ENCODE measurements at places on chromosomes 12 and 14. TPM values are rescaled to one million over a fixed set of nuclear protein-coding genes. Genes with fewer than 3 reads are reported as not detected.

The NYNRIN gene
- total RNA-seq, result 129 TPM

The TMEM19 gene
- 11.4 TPM for total RNA-seq

The NRIP2 gene
- 1.2 TPM for total RNA-seq

The NANOG gene
- not detected for total RNA-seq

The KRT7 gene
- 125 TPM for total RNA-seq

The INHBC gene
- not detected for total RNA-seq

The FZD10 gene
- total RNA-seq, result 17.7 TPM

GRCh38 chr12:79326222-79326621 lies 364.5 kb downstream of the PAWR start:
- no peak for DNase-seq
- no peak overlapping the region for H3K27ac ChIP-seq
- H3K4me1 ChIP-seq, result peaks cover 21% of the 10 kb centered on the region
- no peak overlapping the region for H3K4me3 ChIP-seq

- H3K36me3 ChIP-seq, result no peaks in the 10 kb centered on the region
- H3K4me1 ChIP-seq, result peaks cover 60% of the 10 kb centered on the region
- H3K27ac ChIP-seq, result peak overlapping the region; percentile 86
- no peaks in the 10 kb centered on the region for H3K27me3 ChIP-seq
- H3K4me3 ChIP-seq, result peak overlapping the region; percentile 53
Measured at GRCh38 chr14:91392623-91393303, 24.9 kb downstream of the CCDC88C start.

DNA sequence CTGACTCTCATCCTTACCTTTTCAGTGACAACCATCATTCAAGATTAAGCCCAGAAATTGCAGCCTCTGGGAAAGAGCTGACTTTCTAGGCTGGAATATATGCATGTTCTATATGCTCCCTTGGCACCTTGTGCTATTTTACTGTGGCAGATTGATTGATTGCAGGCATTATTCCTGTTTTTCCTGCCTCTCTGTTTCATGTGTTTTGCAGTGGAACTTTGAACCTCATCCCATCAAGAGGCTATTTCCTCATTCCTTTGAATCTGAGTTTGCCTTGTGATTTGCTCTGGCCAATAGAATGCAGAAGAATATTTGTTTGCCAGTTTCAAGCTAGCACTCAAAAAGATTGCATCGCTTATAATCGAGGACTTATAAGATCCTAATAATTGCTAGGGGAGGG lies 174.8 kb upstream of the DCN start:
- peak overlapping the region; percentile 50 for H3K27ac ChIP-seq
- no peaks in the 10 kb centered on the region for H3K27me3 ChIP-seq
- DNase-seq, result no peak
- no peaks in the 10 kb centered on the region for H3K36me3 ChIP-seq

DNA sequence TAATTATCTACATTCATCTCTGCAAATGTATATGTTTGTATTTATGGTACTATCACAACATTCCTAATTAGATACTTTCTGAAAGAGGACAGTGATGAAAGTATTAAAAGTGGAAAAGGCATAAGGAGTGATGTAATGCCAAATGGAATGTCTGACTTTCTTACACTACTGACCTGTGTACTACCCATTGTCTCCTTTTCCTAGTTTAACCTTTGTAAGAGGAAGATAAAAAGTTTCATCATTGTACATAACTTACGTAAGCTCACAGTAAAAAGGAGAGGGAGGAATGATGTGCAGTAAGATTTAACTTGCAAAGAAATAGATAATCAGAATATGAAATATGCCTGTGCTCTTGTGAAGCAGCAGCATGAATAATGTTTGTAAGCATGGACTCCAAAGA lies 55.9 kb downstream of the SOX5 start:
- DNase-seq, result no peak
- H3K4me1 ChIP-seq, result no peaks in the 10 kb centered on the region
- H3K4me3 ChIP-seq, result no peak overlapping the region
- H3K27me3 ChIP-seq, result no peaks in the 10 kb centered on the region

DNA sequence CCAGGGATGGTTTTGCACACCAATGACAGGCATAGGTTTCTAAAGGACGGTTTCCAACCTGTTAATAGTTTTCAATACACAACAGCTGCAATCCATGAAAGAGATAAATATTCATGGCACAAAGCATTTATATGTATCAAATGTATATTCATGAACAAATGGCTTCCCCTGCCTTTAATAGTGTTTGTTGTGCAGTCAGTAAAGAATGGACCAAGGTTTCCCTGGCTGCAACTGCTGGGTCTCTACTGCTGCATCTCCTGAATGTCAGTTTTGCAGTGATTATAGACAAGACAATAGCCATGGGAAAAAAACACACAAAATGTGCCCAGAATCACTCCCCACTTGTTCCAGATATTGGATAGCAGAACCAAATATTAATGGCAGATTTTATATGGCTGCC lies 284.1 kb downstream of the BTG1 start:
- DNase-seq, result no peak
- H3K27ac ChIP-seq, result no peak overlapping the region
- H3K4me1 ChIP-seq, result peaks cover 5% of the 10 kb centered on the region
- no peaks in the 10 kb centered on the region for H3K27me3 ChIP-seq

DNA sequence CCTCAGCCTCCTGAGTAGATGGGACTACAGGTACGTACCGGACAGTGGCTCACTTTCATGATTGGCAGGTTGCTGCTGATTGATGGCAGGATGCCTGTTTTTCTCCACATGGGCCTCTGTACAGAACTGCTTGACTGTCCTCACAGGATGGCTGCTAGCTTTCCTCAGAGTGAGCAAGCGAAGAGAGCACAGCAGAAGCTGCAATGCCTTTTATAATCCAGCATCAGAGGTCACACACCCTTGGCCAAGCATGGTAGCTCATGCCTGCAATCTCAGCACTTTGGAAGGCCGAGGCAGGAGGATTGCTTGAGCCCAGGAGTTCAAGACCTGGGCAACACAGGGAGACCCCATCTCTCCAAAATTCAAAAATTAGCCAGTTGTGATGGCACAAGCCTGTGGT lies 31.0 kb downstream of the ARF6 start:
- DNase-seq, result no peak
- no peak overlapping the region for H3K4me3 ChIP-seq
- H3K27me3 ChIP-seq, result no peaks in the 10 kb centered on the region
- no peaks in the 10 kb centered on the region for H3K4me1 ChIP-seq

- no peaks in the 10 kb centered on the region for H3K36me3 ChIP-seq
- no peaks in the 10 kb centered on the region for H3K27me3 ChIP-seq
- no peak overlapping the region for H3K4me3 ChIP-seq
- H3K27ac ChIP-seq, result no peak overlapping the region
Measured at GRCh38 chr14:82889701-82890100, 1356.0 kb upstream of the SEL1L start.

- H3K27ac ChIP-seq, result no peak overlapping the region
- no peak overlapping the region for H3K4me3 ChIP-seq
- DNase-seq, result no peak
- no peaks in the 10 kb centered on the region for H3K27me3 ChIP-seq
- no peaks in the 10 kb centered on the region for H3K36me3 ChIP-seq
- H3K4me1 ChIP-seq, result peaks cover 26% of the 10 kb centered on the region
Measured at GRCh38 chr12:47739979-47740378, 14.7 kb upstream of the ENDOU start.

- H3K4me3 ChIP-seq, result no peak overlapping the region
- H3K27ac ChIP-seq, result no peak overlapping the region
- no peaks in the 10 kb centered on the region for H3K27me3 ChIP-seq
- no peak for DNase-seq
Measured at GRCh38 chr12:39412210-39412609, 30.7 kb downstream of the KIF21A start.

DNA sequence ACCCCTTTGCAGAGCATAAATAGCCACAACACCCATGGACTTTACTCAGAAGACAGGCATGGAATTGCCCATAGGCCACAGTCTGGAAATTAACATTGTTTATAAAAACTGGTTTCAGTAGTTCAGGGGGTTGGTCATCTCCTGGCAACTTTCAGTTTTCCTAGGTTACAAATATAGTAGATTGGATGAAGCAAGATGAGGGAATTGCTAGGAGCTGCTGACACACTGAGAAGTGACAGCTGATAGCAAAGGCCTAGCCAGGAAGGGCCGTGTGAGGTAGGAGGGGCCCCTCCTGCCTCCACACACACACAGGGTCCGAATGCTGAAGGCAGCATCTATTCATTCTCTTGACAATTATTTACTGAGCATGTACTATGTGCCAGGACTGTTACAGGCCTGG lies 8.3 kb downstream of the GALNT16 start:
- H3K4me1 ChIP-seq, result no peaks in the 10 kb centered on the region
- no peak for DNase-seq
- H3K4me3 ChIP-seq, result no peak overlapping the region
- no peaks in the 10 kb centered on the region for H3K36me3 ChIP-seq

DNA sequence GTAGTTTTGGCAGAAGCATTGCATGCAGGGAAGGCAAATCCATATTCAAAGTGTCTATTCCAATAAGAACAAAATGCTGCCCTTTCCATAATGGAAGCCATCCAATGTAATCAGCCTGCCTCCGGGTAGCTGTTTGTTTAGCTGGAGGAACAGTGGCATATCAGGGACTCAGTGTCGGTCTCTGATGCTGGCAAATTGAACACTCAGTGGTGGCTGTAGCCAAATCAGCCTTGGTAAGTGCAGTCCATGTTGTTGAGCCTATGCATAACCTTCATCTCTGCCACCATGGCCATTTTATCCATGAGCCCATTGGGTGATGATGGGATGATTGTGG lies 147.8 kb upstream of the MAX start:
- H3K27me3 ChIP-seq, result no peaks in the 10 kb centered on the region
- DNase-seq, result no peak
- no peaks in the 10 kb centered on the region for H3K36me3 ChIP-seq
- H3K4me3 ChIP-seq, result no peak overlapping the region
- H3K27ac ChIP-seq, result no peak overlapping the region
- H3K4me1 ChIP-seq, result peaks cover 11% of the 10 kb centered on the region

- no peaks in the 10 kb centered on the region for H3K4me1 ChIP-seq
- H3K27ac ChIP-seq, result no peak overlapping the region
- no peaks in the 10 kb centered on the region for H3K36me3 ChIP-seq
- no peak overlapping the region for H3K4me3 ChIP-seq
- no peaks in the 10 kb centered on the region for H3K27me3 ChIP-seq
Measured at GRCh38 chr12:11408096-11408495, 12.7 kb upstream of the PRB2 start.

GRCh38 chr12:94103986-94104385 lies 44.4 kb upstream of the PLXNC1 start:
- no peak for DNase-seq
- H3K27me3 ChIP-seq, result peaks cover 71% of the 10 kb centered on the region
- H3K4me3 ChIP-seq, result no peak overlapping the region
- H3K27ac ChIP-seq, result no peak overlapping the region
- peaks cover 8% of the 10 kb centered on the region for H3K4me1 ChIP-seq

- peaks cover 3% of the 10 kb centered on the region for H3K27me3 ChIP-seq
- no peak for DNase-seq
- no peak overlapping the region for H3K4me3 ChIP-seq
- no peaks in the 10 kb centered on the region for H3K4me1 ChIP-seq
- H3K27ac ChIP-seq, result no peak overlapping the region
Measured at GRCh38 chr12:119964123-119964522, 24.9 kb upstream of the BICDL1 start.

- no peaks in the 10 kb centered on the region for H3K4me1 ChIP-seq
- no peak overlapping the region for H3K27ac ChIP-seq
- DNase-seq, result no peak
- H3K4me3 ChIP-seq, result no peak overlapping the region
- no peaks in the 10 kb centered on the region for H3K27me3 ChIP-seq
Measured at GRCh38 chr14:106843386-106843785, 1317.0 kb downstream of the TMEM121 start.

DNA sequence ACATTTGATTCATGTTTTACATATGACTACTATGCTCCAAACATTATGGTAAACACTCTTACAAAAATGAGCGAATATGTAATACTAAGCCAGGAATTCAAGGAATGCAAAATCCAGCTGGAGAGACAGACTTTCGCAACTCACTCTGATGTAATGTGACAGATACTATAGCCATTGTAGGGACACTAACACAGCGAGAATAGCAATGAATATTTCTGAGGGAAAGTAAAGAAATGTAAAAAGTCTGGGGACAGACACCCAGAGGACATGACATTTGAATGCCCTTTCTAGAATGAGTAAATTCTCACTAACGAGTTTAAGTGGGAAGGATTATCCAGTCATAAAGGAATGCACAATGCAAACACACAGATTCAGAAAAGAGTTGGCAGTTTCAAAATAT lies 121.9 kb downstream of the PIK3C2G start:
- peak overlapping the region; percentile 24 for H3K27ac ChIP-seq
- DNase-seq, result no peak
- no peak overlapping the region for H3K4me3 ChIP-seq
- peaks cover 4% of the 10 kb centered on the region for H3K4me1 ChIP-seq
- H3K36me3 ChIP-seq, result peaks cover 25% of the 10 kb centered on the region

DNA sequence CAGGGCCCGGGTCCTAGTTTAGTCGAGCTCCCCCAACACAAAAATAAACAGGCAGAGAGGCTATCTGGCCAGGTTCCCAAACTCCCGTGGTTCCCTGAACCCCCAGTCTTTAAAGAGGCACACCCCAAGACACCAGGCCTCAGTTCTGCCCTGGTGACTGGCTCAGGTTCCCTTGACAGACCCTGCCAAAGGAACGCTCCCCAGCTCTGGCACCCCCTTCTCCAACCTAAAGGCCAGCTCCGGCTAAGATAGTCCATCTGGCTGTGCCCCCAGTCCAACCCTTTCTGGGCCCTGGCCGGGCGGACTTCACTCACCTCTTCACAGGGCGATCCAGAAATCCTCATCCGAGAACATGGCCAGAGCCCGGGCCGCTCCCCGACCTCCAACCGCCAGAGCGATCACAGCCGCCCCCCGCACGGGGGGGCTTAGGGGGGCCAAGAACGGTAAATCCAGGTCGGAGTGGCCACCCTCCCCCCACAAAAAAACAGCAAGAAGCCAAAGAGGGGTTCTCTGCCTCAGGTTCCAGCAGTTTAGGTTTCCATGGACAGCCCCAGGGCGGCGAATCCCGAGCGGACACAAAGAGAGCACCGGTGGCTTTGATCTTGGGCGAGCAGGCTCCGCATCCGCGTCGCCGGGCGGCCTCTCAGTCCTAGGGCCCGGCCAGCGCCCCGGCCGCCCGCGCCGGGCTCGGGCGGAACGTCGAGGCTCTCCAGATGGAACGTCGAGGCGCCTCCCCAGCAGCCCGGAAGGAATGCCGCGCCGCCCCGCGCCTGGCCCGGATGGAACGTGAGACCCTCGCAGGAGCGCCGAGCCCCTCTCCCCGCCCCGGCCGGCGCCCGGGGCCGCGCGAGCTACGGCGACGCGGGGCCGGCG lies 1.1 kb downstream of the KMT2D start:
- H3K27ac ChIP-seq, result peak overlapping the region; percentile 92
- H3K36me3 ChIP-seq, result peaks cover 16% of the 10 kb centered on the region
- peak overlapping the region; percentile 94 for H3K4me3 ChIP-seq
- no peak for DNase-seq

GRCh38 chr14:65476273-65476941 lies 63.9 kb downstream of the FUT8 start:
- no peaks in the 10 kb centered on the region for H3K36me3 ChIP-seq
- no peak overlapping the region for H3K27ac ChIP-seq

- no peak overlapping the region for H3K4me3 ChIP-seq
- no peaks in the 10 kb centered on the region for H3K27me3 ChIP-seq
- H3K36me3 ChIP-seq, result peaks cover 9% of the 10 kb centered on the region
- no peak for DNase-seq
- H3K4me1 ChIP-seq, result peaks cover 16% of the 10 kb centered on the region
Measured at GRCh38 chr14:102056694-102057442, 30.0 kb downstream of the HSP90AA1 start.

All from type B pancreatic cell (in vitro differentiated cells).